ENCODE measurements at places on chromosomes 16 and 17. TPM values are rescaled to one million over a fixed set of nuclear protein-coding genes. Genes with fewer than 3 reads are reported as not detected.

The CLEC19A gene
- total RNA-seq = not detected

The PSMD7 gene
- 80.6 TPM for total RNA-seq

The DHRS7C gene
- total RNA-seq = not detected

The ENPP7 gene
- 0.10 TPM for total RNA-seq

The RHBDF1 gene
- 0.31 TPM for total RNA-seq
